Activated naive CD4-positive, alpha-beta T cell treated with anti-CD3 and anti-CD28 coated beads, Interleukin-2, amount 10 ng/mL, durations not matched to agents 7 days and 5 days (primary cell): ENCODE measurements at places on chromosomes 5 and 9.

DNA sequence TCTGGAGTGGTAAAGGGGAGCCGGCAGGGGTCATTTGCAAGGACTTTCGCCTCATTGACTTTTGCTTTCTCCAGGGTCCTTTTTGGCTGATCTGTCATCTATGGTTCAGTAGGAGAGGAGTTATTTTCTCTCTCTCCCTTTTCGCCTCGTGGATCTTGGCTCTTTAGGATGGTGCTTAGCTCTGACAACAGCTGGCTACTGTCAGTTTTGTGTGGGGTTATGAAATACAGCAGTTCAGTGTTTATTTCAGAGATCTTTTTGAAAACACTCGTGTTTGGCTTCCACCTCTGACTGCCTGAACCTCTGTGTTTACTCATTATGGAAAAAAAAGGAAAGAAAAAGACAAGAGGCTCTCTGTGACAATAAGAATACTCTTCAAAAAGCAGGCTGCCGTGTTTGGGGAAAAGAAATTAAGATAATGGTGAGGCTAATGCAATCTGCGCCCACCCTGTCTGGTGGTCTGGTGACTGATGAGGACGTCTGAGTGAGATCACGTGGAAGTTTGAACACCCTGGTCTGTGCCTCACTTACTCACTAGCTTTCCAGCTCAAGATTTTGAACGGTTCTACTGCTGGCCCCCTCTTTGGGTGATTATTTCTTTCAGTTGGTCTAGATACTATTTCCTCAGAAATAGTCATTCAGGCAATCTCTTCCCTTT is 567.7 kb downstream of the CAAP1 start:
- DNase-seq, result no peak

GRCh38 chr5:68172314-68172713 is 43.2 kb upstream of the PIK3R1 start:
- no peak for DNase-seq

- DNase-seq, result peak; percentile 23
These were observed 975 bp upstream of the NXNL2 start for GRCh38 chr9:88533951-88534455.

GRCh38 chr9:27356446-27356845 is 59.5 kb upstream of the EQTN start:
- DNase-seq, result no peak

DNA sequence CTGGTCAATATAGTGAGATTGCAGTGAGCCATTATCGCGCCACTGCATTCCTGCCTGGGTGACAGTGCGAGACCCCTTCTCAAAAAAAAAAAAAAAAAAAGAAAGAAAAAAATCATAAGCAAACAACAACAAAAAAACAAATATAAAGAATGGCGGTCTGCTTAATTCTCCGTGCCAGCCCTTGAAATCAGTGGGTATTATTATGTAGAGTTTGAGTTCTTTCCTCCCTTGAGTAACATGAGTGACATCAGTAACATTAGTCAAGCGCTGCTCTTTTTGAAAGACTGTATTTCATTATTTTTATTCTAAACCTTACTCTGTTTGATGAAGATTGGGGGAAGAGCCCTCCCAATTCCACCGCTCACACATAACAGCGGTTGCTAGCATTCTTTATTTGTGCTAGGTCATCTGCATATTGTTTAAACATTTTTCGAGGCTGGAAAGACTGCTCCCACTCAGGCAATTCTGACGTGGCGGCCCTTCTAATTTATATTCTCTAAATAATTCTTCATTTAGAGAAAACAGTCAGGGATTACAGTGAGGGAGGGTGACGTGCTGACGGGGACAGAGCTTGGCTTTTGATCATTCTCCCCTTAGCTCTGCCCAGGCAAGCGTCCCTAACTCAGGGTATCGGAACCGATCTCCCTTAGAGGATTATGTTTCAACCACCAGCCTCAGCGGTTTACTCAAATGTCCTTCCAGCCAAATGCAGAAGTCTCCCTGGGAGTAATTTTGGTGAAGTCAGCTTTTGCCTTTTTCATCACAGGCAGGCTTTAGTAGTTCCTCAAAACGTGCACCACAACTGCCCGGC is 860 bp upstream of the MARCHF6 start:
- no peak for DNase-seq

- no peak for DNase-seq
These were observed 32.1 kb downstream of the TNC start for GRCh38 chr9:115085773-115086377.

- no peak for DNase-seq
These were observed 1.8 kb downstream of the BNC2 start for GRCh38 chr9:16868701-16869100.

DNA sequence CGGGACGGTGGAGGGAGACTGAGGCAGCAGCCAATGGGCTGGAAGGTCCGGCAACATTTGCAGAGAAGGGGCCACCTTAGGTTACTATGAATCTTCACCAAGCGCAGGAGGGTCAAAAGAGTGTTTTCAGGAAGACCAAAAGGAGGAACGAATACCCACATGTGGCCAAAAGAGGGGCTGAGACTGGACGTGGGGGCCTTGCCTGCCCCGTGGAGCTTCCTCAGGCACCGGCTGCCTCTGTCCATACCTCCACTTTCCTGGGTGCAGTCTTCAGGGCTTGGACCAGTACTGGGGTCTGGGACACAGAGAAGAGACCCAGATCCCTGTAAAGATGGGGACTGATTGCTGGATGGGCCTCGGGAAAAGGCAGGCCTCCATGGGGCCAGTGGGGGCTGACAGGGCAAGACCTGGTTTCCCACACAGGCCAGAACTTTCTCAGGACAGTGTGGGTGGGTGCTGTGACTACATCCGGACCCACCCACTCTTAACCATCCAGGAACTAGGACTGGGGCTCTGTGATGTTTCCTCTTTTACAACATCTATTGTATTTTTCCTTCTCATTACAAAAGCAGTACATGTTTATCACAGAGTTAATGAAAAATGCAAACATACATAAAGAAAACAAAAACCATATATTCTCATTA is 294.7 kb downstream of the ZSWIM6 start:
- DNase-seq, result no peak

DNA sequence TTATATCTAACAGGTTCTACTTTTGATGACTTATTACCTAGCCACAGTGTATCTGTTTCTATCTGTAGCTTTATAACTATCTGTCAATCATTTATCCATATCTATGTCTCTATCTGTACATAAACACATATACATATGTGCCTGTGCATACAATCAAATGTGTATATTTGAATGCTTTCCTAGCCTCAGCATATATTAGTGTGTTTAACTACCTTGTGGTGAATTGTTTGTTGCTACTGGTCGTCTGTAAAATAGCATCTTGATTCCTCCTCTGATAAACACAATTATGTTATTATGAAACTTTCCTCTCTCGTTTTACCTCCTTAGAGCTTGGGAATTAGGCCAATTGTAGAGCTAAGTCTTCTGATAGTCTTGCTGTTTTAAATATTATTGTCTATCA is 44.4 kb downstream of the PARP8 start:
- DNase-seq, result no peak
